ENCODE measurements at places on chromosomes 5 and 9.

DNA sequence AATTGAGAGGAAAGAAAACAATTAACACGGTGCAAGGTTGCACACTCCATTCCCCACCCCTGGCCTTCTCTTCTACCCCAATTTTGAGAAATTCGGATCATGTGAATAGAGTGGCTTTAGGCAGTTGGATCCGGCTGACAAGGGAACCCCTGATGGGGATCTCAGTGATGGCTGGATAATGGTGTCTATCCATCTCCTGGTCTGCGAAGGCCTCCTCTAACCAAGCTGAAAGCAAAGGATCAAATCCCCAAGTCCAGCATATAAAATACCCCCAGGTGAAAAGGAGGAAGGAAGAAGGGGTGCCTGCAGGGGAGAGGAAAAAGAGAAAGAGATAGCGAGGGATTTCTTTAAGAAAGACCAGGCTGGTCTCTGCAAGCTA lies 16.0 kb downstream of the NR2F1 start:
- DNase-seq, result no peak

- no peak for DNase-seq
These were observed 865.4 kb downstream of the TLE4 start for GRCh38 chr9:80437091-80437640.

DNA sequence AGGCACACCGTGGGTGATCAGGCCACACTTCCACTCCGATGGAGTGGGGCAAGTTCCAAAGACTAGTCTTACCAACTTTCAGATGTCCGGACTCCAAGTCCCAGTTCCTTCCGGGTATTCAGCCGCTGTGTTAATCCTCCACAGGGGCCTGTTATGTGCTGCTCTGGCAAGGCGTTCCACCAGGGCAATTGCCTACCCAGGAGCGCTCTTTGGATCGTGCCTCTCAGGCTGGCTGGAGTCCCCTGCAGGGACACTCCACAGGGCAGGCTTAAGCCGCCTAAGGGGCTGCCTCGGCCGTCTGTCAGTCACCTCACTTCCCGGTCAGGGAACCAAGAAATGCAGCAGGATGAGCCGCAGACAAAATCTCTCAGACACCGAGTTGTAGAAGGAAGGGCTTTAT lies 118.7 kb upstream of the CCNG1 start:
- DNase-seq, result no peak

DNA sequence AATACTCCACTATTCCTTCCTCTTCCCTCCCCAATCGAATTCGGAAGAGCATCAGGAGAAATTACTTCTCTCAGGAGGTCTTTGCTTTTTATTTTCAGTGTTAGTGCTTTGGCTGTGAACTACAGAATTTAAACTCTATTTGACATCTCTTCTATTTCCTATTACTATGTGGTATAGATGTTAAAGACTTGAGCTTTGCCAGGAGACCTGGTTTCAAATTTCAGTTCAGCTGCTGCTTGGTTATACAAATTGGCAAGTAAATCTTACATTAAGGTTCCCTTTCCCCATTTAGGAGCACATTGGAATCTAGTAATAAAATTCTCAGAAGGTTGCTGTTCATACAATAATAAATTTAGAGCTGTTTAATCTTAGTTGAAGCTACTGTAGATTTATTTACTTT lies 13.1 kb downstream of the UHRF2 start:
- DNase-seq, result no peak

- no peak for DNase-seq
These were observed 126.5 kb upstream of the ABCA1 start for GRCh38 chr9:105054491-105054890.

DNA sequence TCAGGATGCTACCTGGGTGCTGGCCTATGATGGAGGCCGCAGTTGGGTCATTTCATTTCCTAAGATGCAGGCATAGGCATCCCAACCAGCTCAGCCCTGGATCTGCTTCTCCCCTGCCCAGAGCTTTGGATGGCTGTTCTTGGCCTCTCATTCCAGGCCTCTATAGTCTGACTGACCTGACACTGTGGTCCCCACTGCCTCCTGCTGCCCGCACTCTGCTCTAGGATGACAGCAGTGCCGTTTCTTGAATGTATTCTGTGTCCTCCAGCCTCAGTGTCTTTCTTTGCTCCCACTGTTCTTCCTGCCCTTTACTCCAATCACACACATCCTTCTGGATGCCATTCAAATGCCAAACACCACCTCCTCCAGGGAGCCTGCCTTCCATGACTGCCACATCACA lies 235.7 kb downstream of the HSPA4 start:
- DNase-seq, result peak; percentile 28

DNA sequence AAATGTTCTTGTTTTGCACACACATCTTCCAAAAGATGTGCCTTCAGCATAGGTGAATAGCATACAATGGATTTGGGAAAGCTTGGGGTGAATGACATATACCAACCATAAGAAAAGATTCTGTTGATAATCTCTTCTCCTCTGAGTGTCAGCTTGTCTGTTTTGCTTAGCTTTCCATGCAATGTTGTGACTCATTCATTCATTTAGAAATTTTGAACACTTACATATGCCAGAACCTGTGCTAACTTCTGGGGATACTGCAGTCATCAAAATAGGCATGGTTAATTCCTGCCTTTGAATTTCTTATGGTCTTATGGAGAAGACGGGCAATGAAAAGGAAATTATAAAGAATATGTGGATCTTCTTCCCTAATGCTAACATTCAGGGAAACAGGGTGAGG lies 14.1 kb downstream of the ADRB2 start:
- DNase-seq, result no peak

GRCh38 chr5:103808464-103809106 lies 246.0 kb upstream of the NUDT12 start:
- DNase-seq, result peak; percentile 46

GRCh38 chr9:93451849-93452709 lies 594 bp downstream of the FAM120A start:
- no peak for DNase-seq

DNA sequence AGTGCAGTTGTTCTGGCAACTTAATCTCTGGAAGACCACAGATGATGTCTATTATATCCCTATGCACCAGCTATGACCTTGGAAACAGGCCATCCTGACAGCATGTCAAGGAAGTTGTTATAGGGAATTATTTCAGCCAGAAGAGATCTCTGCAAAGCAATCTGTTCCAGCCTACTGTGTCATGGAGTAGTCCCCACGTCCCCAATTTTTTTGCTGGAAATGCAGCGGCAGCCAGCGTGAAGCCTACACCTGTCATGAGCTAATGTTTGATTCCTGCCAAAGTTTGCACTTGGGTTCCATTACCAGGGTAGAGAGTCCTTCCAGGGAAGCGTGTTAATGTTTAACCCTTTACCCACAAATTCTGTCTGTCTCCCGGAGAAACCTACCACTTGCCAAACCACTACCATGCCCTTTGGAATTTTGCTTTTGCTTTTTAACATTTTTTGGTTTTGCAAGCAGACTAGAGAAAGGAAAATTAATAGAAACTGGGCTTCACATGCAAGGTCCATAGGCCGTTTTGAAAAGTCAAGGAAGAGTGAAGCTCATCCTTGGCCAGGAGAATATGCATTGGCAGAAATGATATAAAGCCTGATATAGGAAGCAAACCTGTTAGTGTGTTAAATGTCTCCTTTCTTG lies 174.9 kb upstream of the SPRY4 start:
- no peak for DNase-seq

DNA sequence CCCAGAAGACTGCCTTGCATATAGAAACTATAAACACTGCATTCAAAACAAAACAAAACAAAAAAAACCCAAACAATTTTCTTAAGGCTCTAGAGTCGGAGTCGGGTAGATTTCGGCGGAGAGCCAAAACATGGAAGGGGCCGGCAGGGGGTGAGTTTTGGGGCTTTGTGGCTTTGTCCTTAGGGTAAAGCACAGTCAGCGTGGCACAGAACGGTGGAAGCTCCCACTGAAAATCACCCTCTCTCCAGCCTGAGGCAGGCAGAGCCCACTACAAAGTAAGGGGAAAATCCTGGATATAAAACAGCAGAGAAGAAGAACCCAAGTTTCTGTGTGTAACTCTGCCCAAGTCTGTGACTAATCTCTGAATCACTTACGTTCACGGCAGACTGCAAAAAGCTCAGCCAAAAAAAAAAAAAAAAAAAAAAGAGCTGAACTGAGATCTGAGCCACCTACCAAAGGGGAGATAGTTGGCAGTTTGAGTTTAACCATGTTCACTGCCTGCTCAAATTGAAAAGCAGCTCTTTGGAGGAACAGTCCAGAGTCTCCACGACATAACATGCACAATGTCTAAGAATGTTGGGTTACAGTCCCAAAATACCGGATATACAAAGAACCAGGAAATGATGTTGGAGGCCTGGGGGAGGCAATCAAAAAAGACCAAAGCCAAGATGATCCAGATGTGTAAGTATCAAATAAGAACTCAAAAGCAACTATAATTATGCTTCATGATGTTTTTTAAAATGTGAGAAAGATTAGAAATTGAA lies 26.6 kb upstream of the OR2K2 start:
- peak; percentile 52 for DNase-seq

- no peak for DNase-seq
These were observed 97.4 kb downstream of the PPARGC1B start for GRCh38 chr5:149827546-149827945.

DNA sequence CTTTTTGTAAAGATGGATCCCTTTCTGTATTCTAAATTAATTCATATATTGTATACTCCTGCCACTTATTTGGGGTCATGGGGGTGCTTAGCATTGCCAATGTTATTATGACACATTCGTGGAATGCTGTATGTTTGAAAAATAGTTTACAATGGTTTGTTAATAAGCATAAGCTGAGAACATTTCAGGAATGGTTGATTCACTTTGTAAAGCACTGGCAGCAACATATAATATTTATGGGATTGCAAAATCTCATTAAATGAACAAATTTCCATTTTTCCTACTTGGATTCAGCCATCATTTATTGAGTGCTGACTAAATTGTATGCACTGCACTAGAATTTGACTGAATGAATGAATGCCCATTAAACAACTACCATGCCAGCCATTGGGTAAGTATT lies 215.2 kb upstream of the KLF4 start:
- DNase-seq, result no peak

GRCh38 chr9:97852001-97852398 lies 1.0 kb upstream of the FOXE1 start:
- no peak for DNase-seq

GRCh38 chr5:6003040-6003825 lies 375.1 kb downstream of the MED10 start:
- no peak for DNase-seq

DNA sequence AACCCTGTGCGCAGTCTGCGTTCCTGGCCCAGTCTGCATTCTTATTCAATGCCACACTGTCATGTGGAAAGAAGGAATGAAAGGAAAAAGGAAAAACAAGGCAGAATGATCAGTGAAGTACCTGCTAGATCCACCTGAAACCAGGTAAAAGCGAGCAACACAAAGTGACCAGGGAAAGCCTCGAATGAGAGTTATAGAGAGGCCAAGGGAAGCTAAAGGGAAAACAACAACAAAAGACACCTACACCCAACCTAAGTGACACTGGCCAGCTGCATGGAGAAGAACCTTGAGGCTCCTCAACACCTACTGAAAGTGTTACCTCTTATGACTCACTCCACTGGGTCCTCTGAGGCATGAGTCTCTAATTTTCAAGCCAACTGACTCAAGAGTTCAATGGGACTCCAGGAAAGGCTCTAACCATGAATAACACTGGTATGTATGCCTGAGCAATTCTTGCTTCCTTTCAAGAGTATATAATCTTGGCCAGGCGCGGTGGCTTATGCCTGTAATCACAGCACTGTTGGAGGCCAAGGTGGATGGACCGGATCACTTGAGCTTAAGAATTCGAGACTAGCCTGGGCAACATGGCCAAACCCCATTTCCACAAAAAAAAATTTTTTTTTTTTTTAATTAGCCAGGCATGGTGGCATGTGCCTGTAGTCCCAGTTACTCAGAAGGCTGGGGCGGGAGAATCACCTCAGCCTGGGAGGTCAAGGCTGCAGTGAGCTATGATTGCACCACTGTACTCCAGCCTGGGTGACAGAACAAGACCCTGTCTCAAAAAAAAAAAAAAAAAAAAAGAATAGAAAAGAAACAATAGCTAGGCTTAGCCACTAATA lies 29.0 kb downstream of the MTMR12 start:
- no peak for DNase-seq

- DNase-seq, result no peak
These were observed 1.2 kb upstream of the GRK6 start for GRCh38 chr5:177425196-177425800.

GRCh38 chr9:100549048-100549447 lies 28.8 kb upstream of the CAVIN4 start:
- DNase-seq, result no peak

DNA sequence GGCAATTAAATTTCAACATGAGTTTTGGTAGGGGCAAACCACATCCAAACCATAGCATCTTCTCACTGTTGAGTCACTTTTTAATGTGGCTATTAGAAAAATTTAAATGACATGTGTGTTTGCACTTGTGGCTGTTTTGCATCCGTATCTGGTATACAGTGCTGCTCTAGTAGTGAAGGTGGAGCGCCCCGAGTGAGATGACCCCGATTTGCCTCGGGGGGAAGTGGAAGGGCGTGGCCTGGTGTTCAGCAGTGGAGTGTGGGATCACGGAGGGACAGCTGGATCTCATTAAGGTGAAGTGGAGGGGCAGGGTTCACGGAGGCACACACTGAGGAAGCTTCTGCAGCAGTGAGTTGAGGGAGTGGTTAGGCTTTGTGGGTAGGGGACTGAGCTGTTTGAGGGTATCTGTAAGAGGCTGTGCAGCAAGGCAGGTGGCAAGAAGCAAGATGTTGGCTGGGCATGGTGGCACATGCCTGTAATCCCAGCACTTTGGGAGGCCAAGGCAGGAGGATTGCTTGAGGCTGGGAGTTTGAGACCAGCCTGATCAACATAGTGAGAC lies 6.2 kb upstream of the GMCL2 start:
- DNase-seq, result no peak

DNA sequence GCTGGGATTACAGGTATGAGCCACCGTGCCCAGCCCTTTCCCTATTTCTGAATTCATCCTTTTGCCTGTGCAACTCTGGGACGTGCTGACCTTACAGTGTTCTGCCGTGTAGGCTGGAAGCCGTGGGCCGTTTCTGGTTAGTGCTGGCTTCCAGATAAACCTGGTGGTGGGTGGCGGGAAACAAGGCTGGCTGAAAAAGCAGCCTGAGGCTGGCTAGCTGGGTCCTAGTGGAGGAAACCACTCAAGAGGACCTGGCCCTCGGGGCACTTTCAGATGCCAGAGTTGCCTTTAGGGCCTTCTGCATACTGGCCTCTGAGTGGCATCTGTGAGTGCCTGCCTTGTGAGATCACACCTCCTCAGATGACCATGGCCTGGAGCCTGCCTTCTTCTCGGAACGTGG lies 26.9 kb downstream of the GALNT12 start:
- no peak for DNase-seq

GRCh38 chr9:11328326-11328725 lies 715.5 kb upstream of the PTPRD start:
- DNase-seq, result no peak

DNA sequence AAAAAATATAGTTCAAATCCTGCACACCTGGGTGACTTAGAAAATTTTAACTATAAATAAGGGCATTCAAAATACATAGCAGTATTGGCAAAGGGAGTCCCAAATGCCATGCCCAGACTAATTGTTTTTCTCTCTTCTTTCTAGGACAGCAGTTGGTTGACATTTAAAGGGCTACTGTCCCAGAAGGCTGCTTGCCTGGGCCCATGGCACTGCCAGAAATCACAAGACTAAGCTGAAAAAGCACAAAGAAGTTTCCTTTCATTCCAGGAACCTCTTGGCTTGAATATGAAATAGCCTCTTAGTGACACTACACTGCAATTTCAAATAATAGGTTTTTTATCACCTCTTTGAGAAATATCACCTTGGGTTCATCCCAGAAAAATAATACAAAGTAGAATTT lies 388.9 kb upstream of the TRPC7 start:
- DNase-seq, result no peak
